ENCODE measurements at places on chromosomes 11 and 22.

DNA sequence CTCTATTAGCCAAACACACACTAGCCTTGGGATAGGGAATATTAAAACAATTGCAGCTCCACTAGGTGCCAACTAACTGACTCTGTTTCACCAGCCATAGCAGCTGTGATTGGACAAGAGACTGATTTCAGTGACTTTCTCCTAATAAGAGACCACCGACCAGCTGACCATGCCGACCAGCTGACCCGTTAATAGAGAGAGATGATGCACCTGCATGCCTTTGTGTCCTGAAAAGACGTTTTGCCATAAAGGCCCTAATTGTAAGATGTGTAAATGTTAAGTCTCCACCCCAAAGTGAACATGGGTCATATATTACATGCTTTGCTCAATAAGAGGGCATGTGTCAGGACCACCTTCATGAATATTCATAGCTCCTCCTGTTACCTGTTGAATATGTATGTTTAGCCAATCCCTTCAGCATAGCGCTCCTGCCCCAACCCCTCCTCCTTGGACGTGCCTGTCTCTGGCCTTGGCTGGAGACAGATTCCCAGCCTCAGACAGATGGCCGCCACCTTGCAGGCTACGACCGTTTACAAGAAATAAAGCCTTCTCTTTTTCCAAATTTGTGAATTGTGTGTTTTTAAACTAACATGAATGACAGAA lies 1.3 kb upstream of the NADSYN1 start:
- no peak for DNase-seq

DNA sequence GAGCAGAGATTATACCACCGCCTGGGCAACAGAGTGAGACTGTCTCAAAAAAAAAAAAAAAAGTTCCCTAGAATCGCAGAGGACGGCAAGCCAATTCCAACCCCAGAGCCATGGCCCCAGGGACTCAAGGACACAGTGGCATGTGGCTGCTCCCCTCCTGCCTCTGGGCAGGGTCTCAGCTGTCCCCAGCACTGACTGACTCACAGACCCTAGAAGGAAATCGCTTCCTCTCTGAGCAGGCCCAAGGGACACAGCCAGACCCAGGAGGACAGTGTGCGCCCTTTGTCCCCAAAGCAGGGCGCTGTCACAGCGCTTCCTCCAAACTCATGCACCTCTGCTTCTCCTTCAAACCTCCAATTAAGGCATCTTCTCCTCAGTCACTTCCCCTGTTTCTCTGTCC lies 2.3 kb downstream of the PACSIN3 start:
- no peak for DNase-seq

DNA sequence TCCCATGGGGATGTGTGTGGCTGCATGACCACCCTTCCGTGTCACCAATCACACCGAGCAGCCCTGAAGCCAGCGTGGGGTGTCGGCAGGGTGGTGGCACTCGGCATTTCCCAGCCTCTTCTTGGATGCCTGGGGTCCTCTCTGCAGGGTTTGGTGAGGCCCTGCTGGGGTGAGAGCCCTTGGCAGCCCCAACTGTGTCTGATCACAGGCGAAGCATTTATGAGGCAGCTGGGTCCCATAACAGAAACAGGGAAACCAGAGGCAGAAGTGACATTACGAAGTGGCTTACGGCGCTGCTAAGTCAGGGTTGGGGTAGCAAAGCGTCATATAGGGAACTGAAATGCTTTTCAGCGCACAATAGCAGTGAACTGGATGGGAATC lies 92.3 kb upstream of the SEPTIN5 start:
- no peak for DNase-seq

DNA sequence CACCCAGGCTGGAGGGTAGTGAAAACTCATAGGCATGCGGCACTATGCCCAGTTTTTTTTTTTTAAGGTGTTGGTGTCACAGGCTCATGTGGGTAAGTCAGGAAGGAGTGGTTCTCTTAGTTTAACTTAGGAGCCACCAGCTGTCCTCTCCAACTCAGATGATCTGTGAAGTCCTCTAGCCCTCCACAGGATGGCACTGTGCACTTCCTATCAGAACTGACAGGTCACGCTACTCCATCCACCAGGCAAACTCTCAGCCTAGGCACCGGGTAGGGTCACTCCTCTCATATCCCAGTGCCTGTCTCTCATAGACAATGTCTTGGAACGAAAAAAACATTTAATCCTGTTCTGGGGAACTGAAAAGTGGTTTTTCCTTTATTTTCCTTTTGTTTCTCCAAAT lies 16.5 kb downstream of the NAP1L4 start:
- DNase-seq, result peak; percentile 22

DNA sequence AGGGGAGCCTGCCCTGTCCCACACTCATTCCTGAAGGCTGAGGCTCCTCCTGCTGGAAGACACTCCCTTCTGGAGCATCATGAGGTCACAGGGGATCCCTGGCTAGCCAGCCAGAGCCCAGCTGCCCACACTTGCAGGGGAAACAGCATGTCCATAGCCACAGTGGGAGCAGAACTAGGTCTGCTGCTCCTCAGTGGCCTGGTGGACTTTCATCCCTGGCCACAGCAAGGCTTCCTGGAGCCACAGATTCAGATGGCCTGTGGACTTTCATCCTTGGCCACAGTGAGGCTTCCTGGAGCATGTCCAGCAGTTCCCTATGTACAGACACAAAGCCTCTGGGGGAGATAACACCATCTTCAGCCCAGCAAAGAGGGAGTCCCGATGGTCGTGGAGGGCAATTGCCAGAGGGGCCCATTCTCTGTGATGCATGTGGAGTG lies 5.9 kb upstream of the APOL6 start:
- DNase-seq, result no peak

DNA sequence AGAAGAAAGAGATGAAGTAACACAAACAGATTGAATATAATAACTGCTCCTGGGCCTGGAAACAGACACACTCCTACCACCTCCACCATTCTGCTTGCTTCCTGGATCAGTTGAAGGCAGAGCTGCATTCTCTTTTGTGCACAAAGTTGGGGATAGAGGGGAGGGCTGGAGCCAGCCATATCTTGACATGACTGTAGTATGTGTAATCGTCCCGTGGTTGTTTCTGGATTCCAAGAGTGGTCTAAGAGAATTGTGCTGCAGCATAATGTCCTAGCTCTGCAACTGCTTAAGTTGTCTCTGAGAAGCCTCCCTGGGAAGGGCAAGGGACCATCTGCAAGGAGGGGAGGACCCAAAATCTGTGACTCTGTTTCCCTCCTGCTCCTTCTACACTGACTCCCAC lies 3.2 kb downstream of the CRY2 start:
- no peak for DNase-seq

- DNase-seq, result no peak
Measured at GRCh38 chr11:81422402-81422801, 1311.3 kb downstream of the FAM181B start.

DNA sequence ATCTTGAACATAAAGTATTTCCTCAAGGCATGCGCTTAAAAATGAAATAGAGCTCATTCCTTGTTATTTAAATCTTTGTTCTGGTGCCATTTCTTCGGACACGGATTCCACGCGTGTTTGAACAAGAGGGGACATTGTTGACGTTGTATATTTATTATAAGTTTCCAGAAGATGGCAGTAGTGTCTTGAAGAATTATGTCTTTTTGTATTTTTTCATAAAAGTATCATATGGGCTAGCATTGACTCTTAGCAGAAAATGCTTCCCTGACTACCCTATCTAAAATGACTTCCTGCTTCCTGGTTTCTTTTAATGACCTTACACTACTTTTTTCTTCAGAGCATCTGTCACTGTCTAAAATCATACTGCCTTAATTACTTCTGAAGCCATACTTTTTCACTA lies 20.4 kb downstream of the BIRC2 start:
- no peak for DNase-seq

DNA sequence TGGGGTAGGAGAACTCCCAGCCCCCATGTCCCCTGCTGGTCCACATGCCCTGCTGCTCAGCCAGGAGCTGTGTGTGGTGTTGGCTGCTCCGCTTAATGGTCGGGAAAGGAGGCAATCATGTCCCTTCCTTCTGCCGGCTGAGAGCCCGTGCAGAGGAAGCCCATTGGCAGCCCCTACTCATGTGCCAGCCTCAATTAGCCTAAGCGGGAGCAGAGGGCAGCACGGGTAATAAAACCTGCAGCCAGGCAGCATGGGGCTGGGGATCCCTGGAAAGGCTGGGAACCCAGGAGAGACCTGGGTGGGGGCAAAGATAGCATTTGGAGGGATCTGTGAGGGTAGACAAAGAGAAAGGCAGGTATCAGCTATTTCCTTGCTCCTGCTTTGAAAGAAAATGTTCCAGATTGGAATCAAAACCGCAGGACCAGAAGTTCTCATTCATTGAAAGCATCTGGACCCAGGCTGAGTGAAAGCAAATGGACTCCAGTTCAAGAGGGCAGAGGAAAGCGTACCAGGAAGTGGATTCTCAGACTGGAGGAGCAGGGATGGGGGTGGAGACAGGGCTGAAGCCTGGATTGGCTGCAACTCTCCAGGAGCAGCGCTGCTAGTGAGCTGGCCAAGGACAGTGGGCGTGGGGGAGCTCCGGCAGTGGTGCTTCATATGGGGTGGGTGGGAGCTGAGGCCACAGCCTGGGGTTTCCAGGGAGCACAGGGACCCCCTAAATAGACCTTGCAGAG lies 103.4 kb upstream of the NECTIN1 start:
- DNase-seq, result peak; percentile 17

DNA sequence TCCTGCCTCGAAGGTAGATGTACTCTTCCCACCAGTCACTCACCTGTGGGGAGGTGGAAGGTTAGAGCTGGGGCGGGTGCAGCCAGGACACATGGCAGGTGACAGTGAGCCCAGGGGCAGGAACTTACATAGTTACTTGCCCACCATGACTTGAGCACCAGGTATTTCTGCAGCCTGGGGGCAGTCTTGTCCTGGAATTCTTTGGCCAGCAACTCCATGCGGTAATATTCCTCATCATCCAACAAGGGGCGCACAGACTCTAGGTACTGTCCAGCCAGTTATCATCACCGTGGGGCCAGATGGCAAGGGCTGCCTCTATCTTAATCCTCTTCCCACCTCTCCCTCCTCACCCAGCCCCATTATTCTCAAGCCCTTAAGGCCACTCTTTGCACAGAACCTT lies 2.2 kb downstream of the CPT1B start:
- no peak for DNase-seq

- DNase-seq, result no peak
Measured at GRCh38 chr11:22733475-22734248, 67.3 kb downstream of the GAS2 start.

- no peak for DNase-seq
Measured at GRCh38 chr11:117842131-117842941, 17.8 kb upstream of the FXYD2 start.

DNA sequence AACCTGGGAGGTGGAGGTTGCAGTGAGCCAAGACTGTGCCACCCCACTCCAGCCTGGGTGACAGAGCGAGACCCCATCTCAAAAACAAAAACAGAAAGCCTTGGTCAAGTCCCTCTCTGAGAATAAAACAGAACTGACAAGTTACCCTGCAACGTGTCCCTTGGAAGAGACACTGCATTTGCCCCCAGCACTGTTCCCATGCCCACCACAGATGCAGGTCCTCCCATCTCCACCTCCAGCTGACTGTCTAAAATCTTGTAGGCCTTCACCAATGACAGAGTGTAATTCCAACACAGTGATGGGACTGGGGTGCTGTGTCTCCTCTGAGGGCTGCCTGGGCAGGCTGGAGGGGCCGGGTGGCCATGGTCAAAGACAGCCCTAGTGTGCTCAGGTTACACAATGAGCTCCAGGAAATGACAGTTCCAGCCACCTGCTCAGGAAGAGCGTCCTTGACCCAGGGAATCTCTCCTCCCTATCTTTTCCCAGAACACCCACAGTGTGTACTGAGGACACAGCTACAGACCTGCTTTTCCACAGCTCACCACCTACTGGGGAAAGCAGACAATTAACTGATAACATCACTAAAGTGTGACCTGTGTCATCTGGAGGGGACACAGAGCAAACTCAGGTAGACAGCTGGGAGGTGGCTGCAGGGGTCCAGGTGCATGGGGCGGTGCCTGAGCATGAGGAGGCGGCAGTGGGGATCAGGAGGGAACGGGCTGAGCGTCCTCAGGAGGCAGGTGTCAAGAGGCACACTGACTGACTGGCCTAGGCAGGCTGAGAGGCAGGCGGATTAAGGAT lies 56.4 kb downstream of the ARFGAP3 start:
- DNase-seq, result no peak

DNA sequence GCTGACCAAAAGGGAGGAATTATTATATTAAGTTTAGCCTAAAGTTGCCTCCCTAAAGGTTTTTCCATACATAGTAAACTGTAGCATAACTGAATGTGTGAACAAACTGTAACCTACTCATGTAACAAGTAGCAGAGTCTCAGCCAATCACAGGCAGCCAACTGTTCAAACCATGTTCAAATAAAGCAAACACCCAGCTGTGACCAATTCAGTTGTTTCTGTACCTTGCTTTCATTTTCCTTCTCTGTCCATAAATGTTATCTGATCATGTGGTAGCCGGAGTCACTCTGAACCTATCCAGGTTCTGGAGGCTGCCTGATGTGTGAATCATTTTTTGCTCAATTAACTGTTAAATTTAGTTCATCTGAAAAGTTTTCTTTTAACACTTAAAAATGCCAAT lies 373.5 kb downstream of the GUCY1A2 start:
- no peak for DNase-seq

DNA sequence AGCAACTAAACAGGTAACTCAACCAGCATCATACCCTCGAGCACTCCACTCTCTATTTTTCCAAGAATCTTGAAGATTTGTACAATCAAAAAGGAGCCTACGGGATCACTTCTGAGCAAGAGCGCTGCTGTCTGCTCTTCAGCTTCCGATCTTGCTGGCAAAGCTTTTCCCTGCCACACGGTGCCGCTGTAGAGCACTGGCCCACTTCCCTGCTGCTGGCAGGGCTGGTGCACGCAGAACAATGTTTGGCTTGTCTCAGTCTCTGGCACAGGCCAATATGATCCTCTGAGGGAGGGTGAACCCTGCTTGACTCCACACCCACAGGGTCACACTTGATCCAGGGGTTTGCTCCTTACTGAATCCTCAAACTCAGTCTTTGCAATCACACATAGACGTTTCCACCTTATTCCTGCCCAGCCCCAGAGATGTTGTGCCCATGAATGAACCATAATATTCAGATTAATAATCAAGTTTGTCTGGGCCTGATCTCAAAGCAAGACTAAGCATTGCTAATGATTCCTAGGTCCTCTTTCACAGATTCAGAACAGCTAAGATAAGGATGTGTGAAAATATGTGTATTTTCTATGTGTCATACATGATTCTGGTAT lies 536.6 kb downstream of the SOX6 start:
- DNase-seq, result peak; percentile 68

GRCh38 chr11:132644520-132645239 lies 887.6 kb downstream of the OPCML start:
- no peak for DNase-seq

GRCh38 chr22:20748082-20748481 lies 25.8 kb upstream of the SERPIND1 start:
- DNase-seq, result no peak

Measured in prostate gland (tissue), 2 donors.